ENCODE measurements at places on chromosomes 11 and 22.

GRCh38 chr11:130388607-130389205, 39.7 kb downstream of the ADAMTS8 start:
- no peak for DNase-seq

GRCh38 chr11:66559142-66559865, 9.1 kb downstream of the CTSF start:
- DNase-seq, result peak; percentile 74

- no peak for DNase-seq
These were observed 43.0 kb downstream of the FZD4 start for GRCh38 chr11:86912238-86912637.

DNA sequence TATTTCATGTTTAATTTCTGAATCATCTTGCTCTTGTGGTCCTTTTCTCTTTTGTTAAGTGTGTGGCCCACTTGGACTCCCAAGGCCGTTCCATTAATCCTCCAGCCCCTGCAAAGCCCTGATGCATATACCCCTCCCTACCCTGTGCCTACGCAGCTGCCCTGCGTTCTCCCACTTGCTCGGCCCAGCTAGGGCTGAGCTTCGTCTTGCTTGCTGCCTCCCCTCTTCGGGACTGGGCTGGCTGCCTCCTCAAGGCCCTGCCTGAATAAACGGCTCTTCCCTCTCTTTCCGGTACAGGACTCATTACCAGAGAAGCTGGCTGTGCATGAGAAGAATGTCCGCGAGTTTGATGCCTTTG, 28.5 kb downstream of the ARHGAP1 start:
- DNase-seq, result peak; percentile 55

- no peak for DNase-seq
These were observed 121.0 kb downstream of the BUD13 start for GRCh38 chr11:116651737-116652237.

GRCh38 chr11:68330700-68331337, 18.4 kb downstream of the LRP5 start:
- no peak for DNase-seq

- DNase-seq, result peak; percentile 45
These were observed 12.2 kb downstream of the PARVG start for GRCh38 chr22:44192816-44193534.

- no peak for DNase-seq
These were observed 15.8 kb downstream of the PHLDB1 start for GRCh38 chr11:118623269-118623655.

- peak; percentile 85 for DNase-seq
These were observed at the start of gene PHLDA2 for GRCh38 chr11:2928605-2929530. TSS of gene PHLDA2 (minus strand) at chr11:2929420. CDS start at chr11:2929364, 56 bp downstream.

GRCh38 chr11:70108250-70108649, 30.1 kb downstream of the ANO1 start:
- DNase-seq, result no peak

GRCh38 chr11:64316672-64317324, 561 bp downstream of the TRMT112 start:
- peak; percentile 81 for DNase-seq

GRCh38 chr11:42571131-42571877, 740.5 kb upstream of the API5 start:
- no peak for DNase-seq

GRCh38 chr11:34570584-34570983, 50.3 kb upstream of the EHF start:
- no peak for DNase-seq

- DNase-seq, result no peak
These were observed 25.7 kb upstream of the BLID start for GRCh38 chr11:122141725-122142124.

DNA sequence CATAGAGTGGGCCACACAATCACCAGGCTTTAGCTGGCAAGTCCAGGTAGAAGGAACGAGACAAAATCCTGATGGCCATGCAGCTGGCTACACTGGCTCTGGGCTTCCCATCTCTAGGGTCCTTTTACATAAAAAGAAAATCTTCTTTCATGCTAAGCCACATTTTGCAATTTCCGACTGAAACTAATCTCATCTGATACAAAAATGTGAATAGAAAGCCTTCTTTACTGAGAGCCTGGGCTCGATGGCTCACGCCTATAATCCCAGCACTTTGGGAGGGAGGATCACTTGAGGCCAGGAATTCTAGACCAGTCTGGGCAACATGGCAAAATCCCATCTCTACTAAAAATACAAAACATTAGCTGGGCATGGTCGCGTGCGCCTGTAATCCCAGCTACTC, 67.2 kb downstream of the MICAL3 start:
- peak; percentile 9 for DNase-seq

DNA sequence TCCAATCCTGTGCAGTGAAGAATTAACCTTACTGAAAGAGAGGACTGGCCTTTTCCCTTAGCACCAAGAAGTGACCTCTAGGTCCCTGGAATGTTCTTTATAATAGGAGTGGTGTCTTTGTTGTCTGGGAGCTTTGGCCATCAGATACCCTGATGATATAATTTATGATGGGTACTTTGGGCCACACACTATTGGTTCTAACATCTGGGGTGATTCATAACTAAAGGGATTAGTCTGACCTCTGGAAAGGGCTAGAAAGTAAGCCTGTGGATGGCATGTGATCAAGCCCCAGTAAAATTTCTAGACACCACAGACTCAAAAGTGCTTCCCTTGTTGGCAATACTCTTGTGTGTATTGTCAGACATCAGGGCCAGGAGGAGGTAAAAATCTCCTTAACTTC, 891.2 kb downstream of the KCNA4 start:
- DNase-seq, result no peak

GRCh38 chr22:42173183-42173926, 42.7 kb upstream of the CYP2D6 start:
- no peak for DNase-seq

DNA sequence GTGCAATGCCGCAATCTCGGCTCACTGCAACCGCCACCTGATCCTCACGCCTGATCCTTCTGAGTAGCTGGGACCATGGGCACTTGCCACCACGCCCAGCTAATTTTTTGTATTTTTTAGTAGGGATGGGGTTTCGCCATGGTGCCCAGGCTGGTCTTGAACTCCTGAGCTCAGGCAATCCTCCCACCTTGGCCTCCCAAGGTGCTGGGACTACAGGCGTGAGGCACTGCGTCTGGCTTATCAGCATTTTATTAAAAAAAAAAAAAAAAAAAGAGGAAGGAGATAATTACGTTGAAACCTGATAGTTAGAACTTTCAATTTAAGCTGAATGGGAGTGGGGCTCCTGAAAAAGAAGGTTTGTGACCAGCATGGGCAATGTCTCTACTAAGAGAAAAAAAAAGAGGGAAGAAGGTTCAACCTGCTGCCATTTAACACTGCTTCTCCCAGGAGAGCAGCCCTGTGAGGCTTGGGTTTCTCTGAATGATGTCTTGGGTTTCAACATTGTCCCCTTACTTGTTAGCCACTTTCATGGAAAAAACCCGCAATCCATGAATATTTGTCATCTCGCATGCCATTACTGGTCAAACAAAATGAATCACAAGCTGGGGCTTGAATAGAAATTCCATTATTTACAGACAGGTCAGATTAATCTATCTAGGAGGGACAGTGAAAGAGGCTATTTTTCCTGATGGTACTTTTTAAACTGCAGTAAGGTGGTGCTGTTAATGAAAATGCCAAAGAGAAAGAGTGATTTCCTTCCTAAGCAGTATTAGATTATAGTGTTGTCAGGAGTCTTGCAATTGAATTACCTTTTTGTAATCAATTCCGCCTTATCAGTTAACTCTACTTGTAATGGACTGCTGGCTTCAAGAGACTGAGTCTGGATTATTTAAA, 72.5 kb downstream of the PACS1 start:
- no peak for DNase-seq

DNA sequence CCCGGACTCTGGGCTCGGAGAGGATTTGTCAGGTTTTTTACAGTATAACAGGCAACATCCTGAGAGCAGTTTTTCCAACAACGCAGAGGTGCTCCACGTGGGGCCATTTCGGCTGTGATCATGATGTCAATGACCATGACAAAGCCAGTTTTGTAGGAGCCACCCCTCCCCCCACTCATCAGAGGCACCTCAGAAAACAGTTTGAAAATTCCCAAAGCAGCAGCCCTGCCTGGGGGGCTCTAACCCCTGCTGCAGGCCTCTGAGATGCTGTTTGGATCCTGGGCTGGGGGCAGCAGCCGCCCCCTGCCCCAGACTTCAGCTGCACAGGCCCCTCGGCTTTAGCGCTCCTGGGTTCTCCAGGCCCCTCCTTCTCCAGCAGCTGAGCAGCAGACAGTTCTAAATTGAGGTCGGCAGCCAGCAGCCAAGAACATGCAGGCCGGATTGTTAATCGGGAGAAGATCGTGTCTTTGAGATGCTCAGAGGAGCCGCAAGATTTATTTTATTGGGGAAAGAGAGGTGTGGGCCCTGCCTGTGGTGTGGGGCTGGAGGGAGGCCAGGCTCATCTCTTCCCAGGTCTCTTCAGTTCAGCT, 19.4 kb downstream of the NFAM1 start:
- DNase-seq, result no peak

DNA sequence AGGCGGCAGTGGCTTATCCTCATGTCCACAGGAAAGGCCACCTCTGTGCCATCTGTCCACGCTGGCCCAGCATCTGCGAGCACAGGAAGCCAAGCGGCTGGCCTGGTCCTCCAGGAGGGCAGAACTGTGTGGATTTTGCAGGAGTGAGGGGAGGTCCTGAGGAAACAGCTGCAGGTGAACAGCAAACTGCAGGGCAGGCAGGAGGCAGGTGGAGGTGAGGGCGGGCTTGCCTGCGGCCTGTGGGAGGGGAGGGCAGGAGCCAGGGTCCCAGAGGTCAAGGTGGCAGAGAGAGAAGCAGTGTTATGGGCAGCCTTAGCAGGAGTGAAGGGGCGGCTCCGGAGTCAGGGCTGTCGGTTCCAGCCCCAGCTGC, 369.7 kb downstream of the SHANK2 start:
- no peak for DNase-seq

DNA sequence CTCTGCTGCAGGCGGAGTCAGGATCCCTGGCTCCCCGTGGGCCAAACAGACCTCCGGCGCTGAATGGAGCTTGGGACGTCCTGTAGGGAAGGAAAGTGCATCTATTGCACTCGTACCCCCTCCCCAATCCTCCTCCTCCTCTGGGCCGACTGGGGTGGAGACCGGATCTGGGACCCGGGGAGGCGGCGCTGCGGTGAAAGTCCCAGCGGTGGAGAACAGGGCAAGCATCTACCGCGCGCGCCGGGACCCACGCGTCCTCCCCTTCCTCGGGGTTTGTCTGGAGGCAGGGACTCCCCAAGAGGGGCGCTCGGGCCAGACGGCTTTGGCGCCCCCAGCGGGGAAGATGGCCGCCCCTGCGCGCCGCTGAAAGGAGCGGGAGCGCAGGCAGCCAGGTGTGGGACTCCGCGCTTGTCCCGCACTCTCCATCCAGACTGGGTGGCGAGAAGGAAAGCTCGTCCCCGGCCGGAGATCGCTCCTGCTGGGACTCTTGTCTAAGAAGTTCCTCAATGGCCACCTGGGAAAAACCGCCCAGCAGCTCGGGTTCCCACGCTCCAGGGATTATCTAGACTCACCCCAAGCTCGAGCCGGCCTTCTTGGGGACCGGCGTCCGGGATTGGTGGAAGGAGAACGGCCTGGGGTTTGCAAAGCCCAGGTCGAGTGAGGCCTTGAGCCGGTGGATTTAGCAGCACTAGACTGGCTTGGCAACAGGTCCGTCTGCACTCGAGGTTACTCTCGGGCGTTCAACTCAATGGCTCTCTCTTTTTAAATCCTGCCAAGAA, 718 bp downstream of the FADS2 start:
- DNase-seq, result peak; percentile 64

- DNase-seq, result peak; percentile 63
These were observed 22.1 kb downstream of the GGTLC2 start for GRCh38 chr22:22666307-22667091.

- DNase-seq, result no peak
These were observed 98.6 kb downstream of the SEZ6L start for GRCh38 chr22:26267856-26268255.

GRCh38 chr11:64318766-64319761, 1.1 kb downstream of the PRDX5 start:
- DNase-seq, result no peak

GRCh38 chr11:1536065-1536843, 35.8 kb downstream of the DUSP8 start:
- no peak for DNase-seq

- DNase-seq, result no peak
These were observed 130.3 kb downstream of the ENTHD1 start for GRCh38 chr22:39763276-39763675.

GRCh38 chr11:46808799-46809431, 37.2 kb downstream of the CKAP5 start:
- no peak for DNase-seq

- peak; percentile 57 for DNase-seq
These were observed 22.2 kb downstream of the MRGPRG start for GRCh38 chr11:3196161-3197043.

DNA sequence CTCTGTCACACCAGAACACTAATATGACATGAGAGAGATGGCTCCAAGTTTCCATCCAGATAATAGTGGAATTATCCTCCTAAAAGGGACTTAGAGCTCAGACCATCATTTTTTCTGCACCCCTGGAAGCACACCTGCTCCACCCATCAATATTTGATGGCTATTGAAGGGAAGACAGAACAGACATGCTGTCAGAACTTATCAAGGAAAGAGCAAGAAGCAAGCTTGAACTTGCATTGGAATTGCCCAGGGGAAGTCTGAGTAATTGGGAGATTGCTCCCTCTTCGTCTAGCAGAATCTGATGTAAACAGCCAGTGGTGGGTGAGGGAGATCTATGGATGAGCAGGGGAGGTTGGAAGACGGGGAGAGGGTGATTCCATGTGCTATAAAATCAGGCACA, 874.4 kb upstream of the TENM4 start:
- no peak for DNase-seq

DNA sequence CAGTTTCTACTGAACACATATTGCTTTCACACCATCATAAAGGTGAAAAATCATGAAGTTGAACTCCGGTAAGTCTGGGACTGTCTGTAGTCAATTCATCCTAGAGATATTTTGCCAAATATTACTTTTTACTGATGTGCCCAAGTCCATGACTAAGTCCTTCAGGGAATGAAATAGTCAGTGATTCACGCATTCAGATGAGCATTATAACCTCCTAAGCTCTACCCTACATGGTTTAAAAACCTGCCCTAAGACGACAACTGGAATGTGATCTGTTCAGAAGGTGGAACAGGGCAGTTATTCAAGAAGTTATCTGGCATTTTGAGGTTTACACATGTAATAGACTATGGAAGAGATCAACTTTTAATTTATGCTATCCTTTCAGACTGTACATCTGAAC, 125.6 kb downstream of the TRPC6 start:
- no peak for DNase-seq

DNA sequence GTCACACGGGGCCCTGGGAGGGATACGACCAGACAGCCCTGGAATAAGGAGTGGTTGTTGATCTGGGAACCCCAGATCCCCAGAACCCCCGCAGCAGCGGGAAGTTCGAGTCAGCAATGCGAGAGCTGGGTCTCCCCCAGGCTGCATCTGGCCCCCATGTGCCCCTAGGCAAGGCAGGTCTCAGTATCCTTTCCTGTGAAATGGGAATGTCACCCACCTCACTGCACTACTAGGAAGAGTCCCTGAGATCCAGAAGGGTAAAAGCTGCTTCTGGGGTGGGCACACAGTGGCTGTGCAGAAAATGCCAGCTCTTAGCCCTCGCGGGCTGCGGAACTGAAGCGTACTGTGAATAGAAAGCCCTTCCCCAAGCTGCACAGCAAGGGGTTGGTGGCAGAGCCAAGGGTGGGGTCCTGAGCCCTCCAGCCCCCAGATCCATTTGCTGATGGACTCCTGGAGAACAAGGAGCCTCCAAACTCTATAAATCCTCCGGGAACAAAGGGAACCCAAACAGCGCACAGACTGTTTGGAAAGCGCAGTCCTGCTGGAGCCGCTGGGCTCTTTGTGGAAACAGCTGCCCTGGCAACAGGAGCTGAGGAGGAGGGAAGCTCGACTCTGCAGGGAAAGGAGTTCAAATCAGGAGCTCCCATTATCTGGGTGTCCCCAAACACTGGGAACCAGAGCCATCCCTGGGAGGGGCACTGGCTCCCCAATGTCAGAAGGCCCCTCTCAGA, 68.2 kb upstream of the SHISAL1 start:
- DNase-seq, result no peak
